ENCODE measurements at places on chromosomes 5 and 9.

GRCh38 chr9:89096807-89097206 lies 81.8 kb downstream of the SHC3 start:
- peak; percentile 39 for DNase-seq

GRCh38 chr9:127107929-127108876 lies 14.2 kb downstream of the ANGPTL2 start:
- DNase-seq: no peak

DNA sequence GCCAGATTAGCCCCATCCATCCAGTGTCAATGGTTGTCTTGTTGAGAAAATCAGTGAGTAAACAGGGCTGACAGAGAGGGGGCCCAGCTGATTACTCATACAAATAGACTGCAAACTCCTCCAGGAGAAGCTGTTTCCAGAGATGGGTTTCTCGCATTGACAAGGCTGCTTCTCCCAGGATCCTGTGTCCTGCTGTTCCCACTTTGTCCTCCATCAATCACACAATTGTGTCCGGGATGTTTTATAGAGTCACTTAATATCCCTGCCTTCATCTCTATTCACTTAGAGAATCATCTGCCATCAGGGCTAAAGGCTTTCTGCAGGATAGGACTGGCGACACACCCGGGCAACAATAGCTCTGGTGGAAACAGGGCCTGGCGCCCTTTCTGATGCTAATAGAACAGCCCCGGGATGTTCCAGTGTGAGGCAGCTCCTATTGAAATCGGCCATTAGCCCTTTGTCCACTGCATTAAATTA lies 71.7 kb upstream of the TBCA start:
- DNase-seq: peak; percentile 60

DNA sequence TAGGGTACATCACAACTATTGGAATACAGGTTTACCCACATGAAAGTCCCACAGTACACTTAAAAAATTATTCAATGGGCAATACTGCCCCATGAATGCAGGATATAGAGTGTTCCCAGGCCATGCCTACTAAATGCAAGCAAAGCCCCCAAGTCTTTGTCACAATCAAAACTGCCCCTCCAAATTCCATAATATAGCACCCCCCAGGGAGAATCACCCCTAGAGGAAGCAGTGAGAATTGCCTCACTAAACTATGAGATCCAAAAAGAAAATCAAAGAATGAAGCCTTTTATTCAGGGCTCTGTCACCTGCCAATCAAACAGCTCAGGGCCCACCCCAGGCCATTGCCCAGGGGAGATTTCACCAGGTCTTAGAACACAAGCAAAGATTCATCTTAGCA lies 90.8 kb downstream of the ATPSCKMT start:
- no peak for DNase-seq

DNA sequence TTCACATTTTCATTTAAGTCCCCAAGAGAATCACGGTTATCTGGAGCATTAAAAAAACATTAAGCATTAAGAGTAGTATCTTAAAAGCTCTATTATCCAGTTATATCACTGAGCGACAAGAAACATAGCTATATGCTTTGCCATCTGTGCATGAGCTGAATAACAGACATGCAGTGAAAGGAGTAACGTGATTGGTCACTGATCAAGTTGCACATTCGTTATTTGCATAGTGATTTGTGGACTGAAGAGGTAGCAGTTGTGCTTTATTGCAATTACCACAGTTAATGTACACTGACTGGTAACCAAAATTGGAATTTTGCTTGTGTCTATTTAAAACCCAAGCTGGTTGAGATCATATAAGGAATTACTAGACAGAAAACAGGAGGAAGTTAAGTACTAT lies 107.4 kb downstream of the MCTP1 start:
- DNase-seq: no peak

DNA sequence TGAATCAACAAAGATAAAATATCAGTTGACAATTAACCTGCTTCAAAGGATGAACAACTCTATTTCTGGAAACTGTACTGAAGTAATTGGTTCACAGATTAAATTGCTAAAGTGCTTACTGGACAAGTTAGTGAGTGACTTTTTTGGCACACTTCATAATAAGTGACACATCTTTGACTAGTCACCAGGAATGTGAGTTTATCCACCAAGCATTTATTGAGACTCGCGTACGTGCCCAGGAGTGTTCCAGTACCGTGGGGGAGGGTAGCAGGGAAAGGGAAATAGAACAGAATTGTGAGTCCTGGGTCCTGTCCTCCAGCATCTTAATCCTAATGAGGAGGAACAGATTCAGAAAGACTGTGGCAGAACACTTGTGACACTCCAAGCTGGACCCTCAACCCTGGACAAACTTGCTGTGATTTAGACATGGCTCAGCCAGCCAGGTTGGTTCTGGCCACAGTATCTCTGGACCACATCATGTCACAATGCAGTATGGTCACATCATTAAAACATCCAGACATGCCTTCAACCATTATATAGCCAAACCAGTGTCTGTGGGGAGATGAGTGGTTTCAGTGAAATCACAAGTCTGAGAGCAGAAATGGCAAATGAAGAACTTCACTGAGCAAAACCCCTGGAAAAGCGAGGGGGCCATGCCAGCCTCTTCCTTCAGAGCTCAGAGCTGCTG lies 623.1 kb downstream of the BNC2 start:
- no peak for DNase-seq
